ENCODE measurements at places on chromosomes 3 and 15.

- no peak for DNase-seq
- H3K36me3 ChIP-seq: no peaks in the 10 kb centered on the region
- H3K27me3 ChIP-seq: no peaks in the 10 kb centered on the region
- no peaks in the 10 kb centered on the region for H3K4me1 ChIP-seq
- no peak overlapping the region for H3K4me3 ChIP-seq
These were observed 560.8 kb upstream of the RGMA start for GRCh38 chr15:93649691-93650235.

- H3K36me3 ChIP-seq: no peaks in the 10 kb centered on the region
- H3K27me3 ChIP-seq: no peaks in the 10 kb centered on the region
- H3K27ac ChIP-seq: no peak overlapping the region
- DNase-seq: no peak
- no peaks in the 10 kb centered on the region for H3K4me1 ChIP-seq
These were observed 124.3 kb upstream of the EIF1B start for GRCh38 chr3:40185029-40185695.

DNA sequence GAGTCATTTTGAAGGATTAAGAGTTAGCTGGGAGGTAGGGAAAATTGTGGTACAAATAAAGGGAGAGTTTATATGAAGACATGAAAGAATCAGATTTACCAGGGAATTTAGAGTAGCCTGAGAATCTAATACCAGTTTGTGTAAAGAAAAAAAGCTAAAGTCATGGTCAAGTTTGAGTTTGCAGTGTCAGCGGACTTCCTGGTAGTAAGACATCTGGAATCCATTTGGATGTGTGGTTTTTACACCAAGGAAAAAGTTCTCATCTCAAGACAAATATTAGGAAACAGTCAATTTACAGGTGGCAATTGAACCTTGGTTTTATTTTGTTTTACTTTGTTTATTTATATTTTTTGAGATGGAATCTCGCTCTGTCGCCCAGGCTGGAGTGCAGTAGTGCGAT is 1.5 kb upstream of the P2RY12 start:
- DNase-seq: no peak
- H3K27me3 ChIP-seq: no peaks in the 10 kb centered on the region
- H3K27ac ChIP-seq: no peak overlapping the region
- H3K4me1 ChIP-seq: no peaks in the 10 kb centered on the region
- H3K4me3 ChIP-seq: no peak overlapping the region

- peak overlapping the region; percentile 6 for H3K27ac ChIP-seq
- H3K4me3 ChIP-seq: no peak overlapping the region
- no peak for DNase-seq
- no peaks in the 10 kb centered on the region for H3K27me3 ChIP-seq
These were observed 31.8 kb downstream of the MYO5A start for GRCh38 chr15:52496776-52497470.

GRCh38 chr3:126321490-126321889 is 35.7 kb downstream of the KLF15 start:
- H3K27ac ChIP-seq: no peak overlapping the region
- no peaks in the 10 kb centered on the region for H3K4me1 ChIP-seq
- H3K27me3 ChIP-seq: no peaks in the 10 kb centered on the region

- H3K27ac ChIP-seq: no peak overlapping the region
- DNase-seq: no peak
- H3K36me3 ChIP-seq: no peaks in the 10 kb centered on the region
- H3K4me3 ChIP-seq: no peak overlapping the region
- H3K27me3 ChIP-seq: no peaks in the 10 kb centered on the region
- H3K4me1 ChIP-seq: no peaks in the 10 kb centered on the region
These were observed 102.5 kb upstream of the PDZRN3 start for GRCh38 chr3:73727117-73727821.

GRCh38 chr3:66317750-66318376 is 97.1 kb downstream of the SLC25A26 start:
- no peaks in the 10 kb centered on the region for H3K36me3 ChIP-seq
- no peak overlapping the region for H3K4me3 ChIP-seq
- DNase-seq: no peak

DNA sequence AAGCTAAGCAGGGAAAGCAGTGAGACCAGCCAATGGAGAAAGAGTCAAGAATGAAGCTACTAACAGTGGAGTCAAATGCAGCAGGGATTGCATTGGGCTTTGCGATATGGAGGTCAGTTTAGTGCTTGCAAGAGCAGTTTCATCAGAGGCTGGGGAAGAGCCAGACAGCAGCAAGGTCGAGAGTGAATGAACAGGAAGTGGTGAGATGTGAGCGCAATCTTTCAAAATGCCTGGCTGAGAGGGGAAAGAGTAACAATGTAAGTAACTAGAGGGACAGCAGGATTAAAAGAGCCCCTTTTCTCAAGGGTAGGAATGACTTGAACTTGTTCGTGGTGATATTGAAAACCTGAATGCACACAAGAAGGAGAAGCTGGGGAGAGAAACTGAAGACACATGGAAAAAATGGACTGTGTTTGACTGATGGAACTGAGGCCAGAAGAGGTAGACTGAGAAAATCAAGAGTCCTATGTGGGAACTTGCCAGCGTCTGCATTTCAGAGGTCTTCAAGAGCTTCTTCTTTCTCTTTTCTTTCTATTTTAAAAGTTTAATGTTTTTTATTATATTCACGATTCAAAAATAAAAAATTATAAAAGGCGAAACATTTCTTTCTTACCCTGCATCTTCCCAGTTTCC is 30.6 kb upstream of the GPR160 start:
- no peak overlapping the region for H3K27ac ChIP-seq
- DNase-seq: no peak
- H3K36me3 ChIP-seq: no peaks in the 10 kb centered on the region
- H3K27me3 ChIP-seq: no peaks in the 10 kb centered on the region

GRCh38 chr15:33068007-33068481 is 126.5 kb downstream of the FMN1 start:
- H3K27ac ChIP-seq: peak overlapping the region; percentile 68
- no peaks in the 10 kb centered on the region for H3K36me3 ChIP-seq
- H3K27me3 ChIP-seq: no peaks in the 10 kb centered on the region

DNA sequence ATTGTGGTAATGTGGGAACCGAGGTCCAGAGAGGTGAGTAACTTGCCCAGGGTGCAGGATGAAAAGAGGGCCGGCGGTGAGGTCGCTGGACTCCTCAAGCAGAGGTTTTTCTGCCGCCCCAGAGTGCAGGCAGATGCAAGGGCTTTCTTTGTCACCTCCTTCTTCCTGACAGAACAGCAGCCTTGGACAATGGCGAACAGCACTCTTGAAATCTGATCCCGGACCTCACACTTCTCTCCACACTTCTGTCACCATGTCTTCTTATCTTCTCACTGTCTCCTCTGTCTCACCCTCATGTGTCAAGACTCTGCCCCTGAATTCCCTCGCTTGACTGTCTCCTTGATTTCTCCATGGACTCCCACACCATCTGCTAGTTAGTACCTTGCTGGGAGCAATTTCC is 15.4 kb upstream of the VPS8 start:
- H3K27ac ChIP-seq: no peak overlapping the region
- no peak overlapping the region for H3K4me3 ChIP-seq
- no peaks in the 10 kb centered on the region for H3K36me3 ChIP-seq
- H3K4me1 ChIP-seq: no peaks in the 10 kb centered on the region

- no peak for DNase-seq
- H3K36me3 ChIP-seq: no peaks in the 10 kb centered on the region
- no peaks in the 10 kb centered on the region for H3K4me1 ChIP-seq
- H3K4me3 ChIP-seq: no peak overlapping the region
These were observed 30.3 kb downstream of the CX3CR1 start for GRCh38 chr3:39249453-39250115.

DNA sequence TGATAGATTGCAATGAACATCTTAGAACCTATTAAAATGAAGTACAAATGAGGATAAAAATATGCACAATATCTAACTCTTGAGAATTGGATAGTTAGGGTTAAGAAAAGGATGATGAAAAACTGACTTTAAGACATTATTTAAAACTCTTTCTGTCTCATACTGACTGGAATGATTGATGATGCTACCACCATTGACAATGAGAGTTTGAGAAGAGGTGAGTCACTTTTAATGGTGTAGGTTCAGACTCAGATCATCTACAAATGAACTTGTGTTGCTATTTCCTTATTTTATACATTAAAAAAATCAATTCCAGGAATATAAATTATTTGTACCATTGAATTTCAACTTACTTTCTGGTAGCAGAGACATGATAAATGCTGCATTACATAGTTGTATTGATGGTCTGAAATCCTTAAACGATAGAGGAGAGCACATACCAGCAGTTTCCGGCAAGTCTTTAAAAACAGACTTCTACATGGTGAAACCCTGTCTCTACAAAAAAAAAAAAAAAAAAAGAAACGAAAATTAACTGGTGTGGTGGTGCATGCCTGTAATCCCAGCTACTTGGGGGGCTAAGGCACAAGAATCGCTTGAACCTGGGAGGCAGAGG is 409.0 kb downstream of the OTOL1 start:
- no peaks in the 10 kb centered on the region for H3K36me3 ChIP-seq
- no peak overlapping the region for H3K4me3 ChIP-seq
- no peaks in the 10 kb centered on the region for H3K4me1 ChIP-seq

- H3K4me3 ChIP-seq: no peak overlapping the region
- H3K4me1 ChIP-seq: no peaks in the 10 kb centered on the region
- no peaks in the 10 kb centered on the region for H3K27me3 ChIP-seq
- peaks cover 11% of the 10 kb centered on the region for H3K36me3 ChIP-seq
- no peak for DNase-seq
These were observed 60.8 kb downstream of the PFN2 start for GRCh38 chr3:149909923-149910322.

DNA sequence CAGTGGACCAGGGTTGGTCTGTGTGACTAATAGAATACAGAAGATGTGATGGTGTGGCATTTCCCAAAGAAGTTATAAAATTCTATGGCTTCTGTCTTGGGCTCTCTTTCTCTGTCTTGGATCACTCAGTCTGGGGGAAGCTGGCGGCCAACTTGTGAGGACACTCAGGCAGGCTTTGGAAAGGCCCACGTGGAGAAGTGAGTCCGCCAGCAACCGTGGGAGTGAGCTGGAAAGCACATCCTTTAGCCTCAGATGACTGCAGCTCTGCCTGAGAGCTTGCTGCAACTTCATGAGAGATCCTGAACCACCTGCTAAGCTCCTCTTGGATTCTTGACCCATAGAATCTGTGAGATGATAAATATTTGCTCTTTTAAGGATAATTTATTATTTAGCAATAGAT is 72.0 kb upstream of the RASGRP1 start:
- H3K36me3 ChIP-seq: no peaks in the 10 kb centered on the region
- no peak overlapping the region for H3K4me3 ChIP-seq
- peaks cover 14% of the 10 kb centered on the region for H3K27me3 ChIP-seq
- no peak for DNase-seq
- H3K4me1 ChIP-seq: no peaks in the 10 kb centered on the region

DNA sequence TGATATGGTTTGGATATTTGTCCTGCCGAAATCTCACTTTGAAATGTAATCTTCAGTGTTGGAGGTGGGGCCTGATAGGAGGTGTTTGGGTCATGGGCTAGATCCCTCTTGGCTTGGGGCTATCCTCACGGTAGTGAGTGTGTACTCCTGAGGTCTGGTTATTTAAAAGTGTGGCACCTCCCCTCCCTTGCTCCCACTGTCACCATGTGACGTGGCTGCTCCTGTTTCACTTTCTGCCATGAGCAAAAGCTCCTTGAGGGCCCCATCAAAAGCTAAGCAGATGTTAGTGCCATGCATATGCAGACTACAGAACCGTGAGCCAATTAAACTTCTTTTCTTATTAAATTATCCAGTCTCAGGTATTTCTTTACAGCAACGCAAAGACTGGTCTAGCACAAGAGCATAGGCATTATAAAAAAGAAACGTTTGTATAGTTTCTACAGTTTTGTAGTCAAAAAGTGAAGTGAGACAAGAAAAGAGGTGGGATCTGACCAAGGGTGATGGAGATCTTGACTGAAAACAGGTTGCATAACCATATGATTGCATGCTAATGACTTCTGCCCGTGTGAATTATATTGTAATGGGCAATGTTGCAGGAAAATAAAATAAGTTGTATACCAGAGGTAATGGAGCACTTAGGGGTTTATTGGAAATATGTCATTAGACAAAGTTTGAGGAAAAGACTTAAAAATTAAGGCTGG is 28.5 kb upstream of the CLASP2 start:
- no peaks in the 10 kb centered on the region for H3K36me3 ChIP-seq
- H3K4me3 ChIP-seq: no peak overlapping the region
- no peak for DNase-seq
- no peak overlapping the region for H3K27ac ChIP-seq
- no peaks in the 10 kb centered on the region for H3K27me3 ChIP-seq
- peaks cover 18% of the 10 kb centered on the region for H3K4me1 ChIP-seq

- peaks cover 3% of the 10 kb centered on the region for H3K27me3 ChIP-seq
- no peak overlapping the region for H3K27ac ChIP-seq
- no peak overlapping the region for H3K4me3 ChIP-seq
- peaks cover 13% of the 10 kb centered on the region for H3K4me1 ChIP-seq
- no peak for DNase-seq
These were observed 58.4 kb downstream of the ASTE1 start for GRCh38 chr3:130968221-130968620.

DNA sequence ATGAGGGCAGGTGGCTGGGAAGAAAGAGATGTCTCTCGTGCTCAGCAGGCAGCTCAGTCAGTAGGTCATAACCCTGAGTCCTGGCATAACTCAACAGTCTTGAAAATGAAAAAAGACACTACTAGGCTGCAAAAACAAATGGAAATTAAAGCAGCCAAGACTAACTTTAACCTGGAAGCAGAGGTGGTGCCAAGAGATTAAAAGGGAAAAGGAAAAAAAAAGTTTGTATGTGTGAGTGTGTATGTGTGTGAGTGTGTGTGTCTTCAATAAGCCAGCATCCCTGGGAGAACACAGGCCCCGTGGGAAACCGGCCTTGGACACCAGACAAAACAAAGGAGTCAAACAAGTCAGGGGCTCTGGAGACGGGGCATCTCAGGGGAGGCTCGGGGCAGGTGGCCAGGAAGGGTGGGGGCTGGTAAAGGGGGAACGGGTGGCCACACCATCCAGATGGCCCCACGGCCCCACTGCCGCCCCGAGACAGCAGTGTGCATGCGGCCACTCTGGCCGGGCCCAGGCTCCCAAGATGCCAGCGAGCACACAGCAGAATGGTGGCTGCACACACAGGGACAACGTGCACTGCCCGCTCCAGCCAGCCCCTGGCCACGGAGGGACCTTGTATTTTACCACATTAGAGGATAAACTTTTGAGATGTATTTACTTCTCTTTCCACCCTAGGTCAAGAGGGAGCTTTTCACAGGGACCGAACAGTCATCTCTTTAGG is 23.8 kb downstream of the CYFIP1 start:
- H3K4me3 ChIP-seq: no peak overlapping the region
- H3K36me3 ChIP-seq: no peaks in the 10 kb centered on the region
- no peak for DNase-seq
- H3K4me1 ChIP-seq: peaks cover 15% of the 10 kb centered on the region
- H3K27ac ChIP-seq: no peak overlapping the region

DNA sequence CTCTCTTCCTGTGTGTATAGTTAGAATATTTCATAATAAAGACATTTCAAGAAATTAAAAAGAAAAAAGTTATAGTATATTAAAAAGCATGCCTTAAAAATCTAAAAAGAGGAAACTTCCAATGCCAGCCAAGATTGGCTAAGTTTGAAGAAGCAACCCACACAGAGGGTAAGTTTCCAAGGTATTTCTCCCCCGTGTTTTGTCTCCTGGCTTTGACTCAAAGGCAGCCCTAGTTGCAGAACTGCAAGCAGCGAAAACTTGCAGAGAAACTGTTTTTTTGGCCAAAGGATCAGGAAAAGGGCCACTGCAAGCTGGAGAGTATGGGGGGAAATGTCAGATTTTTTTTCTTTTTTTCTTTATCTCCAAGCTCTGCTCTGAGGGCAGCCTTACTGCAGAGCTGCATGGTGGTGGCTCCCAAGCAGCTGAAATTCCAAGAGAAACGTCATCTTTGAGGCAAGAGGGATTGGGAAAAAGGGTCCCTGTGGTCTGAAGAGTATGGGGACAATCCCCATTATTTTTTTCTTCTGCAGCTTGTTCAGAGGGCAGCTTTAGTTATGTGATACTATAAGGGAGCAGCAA is 23.0 kb downstream of the HACL1 start:
- H3K36me3 ChIP-seq: peaks cover 58% of the 10 kb centered on the region
- H3K4me3 ChIP-seq: no peak overlapping the region
- DNase-seq: no peak
- H3K27me3 ChIP-seq: no peaks in the 10 kb centered on the region
- no peaks in the 10 kb centered on the region for H3K4me1 ChIP-seq
- no peak overlapping the region for H3K27ac ChIP-seq

Data from RWPE2 (cell line).